ENCODE measurements at places on chromosomes 2 and 18.
A peak's percentile ranks its signal among the peaks of the same experiment; 100 is the strongest.

- DNase-seq: no peak
Observed at GRCh38 chr2:217477583-217477982, 525.2 kb downstream of the TNS1 start.

GRCh38 chr18:73711256-73711655, 436.4 kb downstream of the FBXO15 start:
- DNase-seq: no peak

GRCh38 chr2:102336502-102336945, 19.1 kb upstream of the IL18R1 start:
- DNase-seq: no peak

GRCh38 chr18:2587788-2588187, 16.4 kb downstream of the NDC80 start:
- DNase-seq: no peak

- DNase-seq: no peak
Observed at GRCh38 chr2:206970589-206971360, 31.5 kb downstream of the CPO start.

GRCh38 chr18:60656553-60656952, 284.0 kb upstream of the MC4R start:
- no peak for DNase-seq

GRCh38 chr18:59385191-59385590, 26.1 kb upstream of the LMAN1 start:
- no peak for DNase-seq

DNA sequence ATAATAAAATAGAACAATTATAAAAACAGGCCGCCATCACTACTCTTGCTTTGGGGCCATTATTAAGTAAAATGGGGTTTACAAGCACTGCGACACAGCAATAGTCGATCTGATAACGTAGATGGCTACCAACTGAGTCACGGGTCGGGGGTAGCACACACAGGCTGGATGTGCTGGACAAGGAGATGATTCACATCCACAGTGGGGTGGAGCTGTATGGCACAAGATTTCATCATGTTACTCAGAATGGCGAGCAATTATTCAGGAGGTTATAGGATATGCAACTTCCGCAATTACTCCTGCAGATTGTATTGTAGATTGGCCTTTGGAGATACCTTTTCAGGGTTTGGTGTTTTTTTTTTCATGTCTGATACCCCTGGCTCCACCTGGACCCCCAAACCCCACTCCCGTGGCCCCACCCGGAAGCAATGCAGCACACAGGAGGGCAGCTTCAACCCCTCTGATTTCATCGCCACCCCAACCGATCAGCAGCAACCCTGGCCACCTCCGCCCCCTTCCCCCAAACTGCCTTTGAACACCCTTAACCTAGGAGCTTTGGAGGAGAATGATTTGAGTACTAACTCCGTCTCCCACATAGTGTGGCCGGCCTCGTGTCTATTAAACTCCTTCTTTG, 21.4 kb upstream of the MLPH start:
- no peak for DNase-seq

- no peak for DNase-seq
Observed at GRCh38 chr2:217901835-217902378, 100.9 kb downstream of the TNS1 start.

DNA sequence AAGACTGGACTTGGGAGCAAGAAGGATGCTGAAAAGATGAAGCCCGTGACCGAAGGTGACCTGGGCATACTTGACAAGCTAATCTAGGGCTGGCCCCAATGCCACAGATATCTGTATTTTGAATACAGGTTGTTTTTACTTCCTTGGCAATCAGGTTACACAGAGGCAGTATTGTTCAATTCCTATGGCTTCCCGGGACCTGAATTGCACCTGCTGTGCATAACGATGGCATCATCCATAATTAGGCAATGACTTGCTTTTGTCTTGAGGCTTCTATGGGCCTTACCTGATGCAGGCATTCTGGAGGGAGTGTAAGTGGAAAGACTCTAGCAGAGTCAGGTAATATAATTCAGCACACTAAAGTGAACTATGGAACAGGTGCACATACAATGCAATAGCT, 60.6 kb upstream of the CUL3 start:
- DNase-seq: no peak

DNA sequence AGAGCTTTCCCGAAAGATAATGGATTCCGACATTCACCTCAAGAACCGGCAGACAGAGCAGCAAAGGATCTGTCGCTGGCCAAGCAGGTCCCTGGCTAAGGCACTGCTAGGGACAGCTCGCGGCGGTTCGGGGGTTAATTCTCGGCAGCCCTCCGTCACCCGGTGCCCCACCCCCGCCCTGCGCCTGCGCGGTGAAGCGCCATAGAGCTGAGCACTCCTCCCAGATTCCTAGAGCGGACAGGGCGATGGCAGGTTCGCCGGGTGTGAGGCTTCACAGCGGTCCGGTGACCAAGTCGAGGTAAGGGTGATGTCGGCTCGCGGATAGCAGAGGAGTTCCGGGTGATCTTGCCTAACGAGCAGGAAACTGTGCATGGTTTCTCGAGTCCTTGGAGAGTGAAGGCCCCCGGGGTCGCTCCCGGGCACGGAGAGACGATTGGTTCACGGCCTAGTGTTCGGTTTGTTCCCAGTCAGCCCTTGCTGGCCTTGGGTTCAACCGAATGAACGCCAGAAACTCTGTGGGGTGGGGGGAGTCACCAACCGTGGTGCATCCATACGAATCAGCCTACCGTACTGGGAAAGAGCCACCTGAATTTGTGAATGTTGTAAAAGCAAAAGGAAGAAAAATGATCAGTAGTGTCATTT, at the start of gene ZSCAN30:
Gene ZSCAN30 (minus strand): TSS at position 136 of the 642 bp plus-strand sequence. CDS start 25,877 bp downstream, outside the sequence.
- DNase-seq: peak; percentile 99

DNA sequence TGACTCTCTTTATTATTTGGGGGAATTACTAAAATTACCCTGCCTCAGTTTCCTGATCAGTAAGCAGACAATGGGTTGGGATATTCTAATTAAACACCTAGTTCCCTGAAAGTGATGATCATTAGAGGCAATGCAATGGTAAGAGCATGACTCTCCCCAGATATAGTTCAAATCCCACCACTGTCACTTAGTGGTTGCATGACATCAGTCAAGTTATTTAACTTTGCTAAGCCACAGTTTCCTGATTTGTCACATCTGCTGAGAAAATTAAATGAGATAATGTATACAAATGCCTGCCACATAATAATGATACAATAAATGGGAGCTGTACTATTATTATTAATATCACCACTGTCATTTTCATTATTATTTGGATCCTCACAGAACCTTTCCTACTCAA, 29.9 kb downstream of the ZEB2 start:
- no peak for DNase-seq

- peak; percentile 48 for DNase-seq
Observed at GRCh38 chr2:56185101-56185581, 1.4 kb downstream of the CCDC85A start.

GRCh38 chr18:48899558-48900174, 51.1 kb downstream of the SMAD7 start:
- no peak for DNase-seq

DNA sequence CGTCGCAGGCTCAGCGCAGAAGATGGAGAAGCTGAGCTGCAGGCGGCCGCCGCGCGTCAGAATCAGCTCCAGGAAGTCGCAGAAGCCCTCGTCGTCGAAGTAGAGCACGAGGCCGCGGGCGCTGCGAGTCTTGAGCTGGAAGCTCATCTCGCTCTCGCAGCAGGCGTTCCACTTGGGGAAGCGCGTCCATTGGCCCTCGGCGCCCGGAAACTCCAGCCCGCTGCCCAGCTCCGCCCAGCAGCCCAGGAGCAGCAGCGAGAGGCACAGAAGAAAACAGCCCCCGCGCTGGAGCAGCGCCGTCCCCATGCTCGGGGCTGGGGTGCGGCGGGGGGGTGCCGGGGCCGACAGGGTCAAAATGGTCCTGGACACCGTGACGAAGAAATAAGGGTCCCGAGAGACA, 4.0 kb downstream of the NRXN1 start:
- DNase-seq: no peak

GRCh38 chr2:60516383-60516811, 37.1 kb downstream of the BCL11A start:
- no peak for DNase-seq

- peak; percentile 50 for DNase-seq
Observed at GRCh38 chr18:8987241-8987640, 115.3 kb upstream of the NDUFV2 start.

GRCh38 chr2:126300348-126300747, 355.6 kb upstream of the GYPC start:
- DNase-seq: no peak

- DNase-seq: no peak
Observed at GRCh38 chr2:8552293-8552801, 129.5 kb upstream of the ID2 start.

- no peak for DNase-seq
Observed at GRCh38 chr18:22020127-22020866, 149.1 kb upstream of the GATA6 start.

- DNase-seq: no peak
Observed at GRCh38 chr2:45340318-45340717, 270.7 kb downstream of the SRBD1 start.

DNA sequence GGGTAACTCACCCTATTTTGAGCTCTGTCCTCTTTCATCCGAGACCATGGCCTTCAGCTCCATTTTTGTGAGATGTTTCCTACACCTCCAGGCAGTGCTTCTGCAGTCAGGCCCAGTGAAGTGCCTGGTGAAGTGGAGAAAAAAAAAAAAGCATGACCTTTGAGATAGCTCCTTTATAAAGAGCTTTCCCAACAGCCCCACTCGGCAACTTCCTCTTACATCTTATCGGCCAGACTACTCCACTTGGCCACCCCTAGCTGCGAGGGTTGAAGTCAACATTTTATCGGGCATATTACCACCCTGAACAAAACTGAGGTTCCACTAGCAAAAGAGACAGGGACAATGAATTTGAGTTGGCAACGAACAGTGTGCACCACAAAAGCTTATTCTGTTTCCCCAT, 124.8 kb upstream of the RNF152 start:
- no peak for DNase-seq

DNA sequence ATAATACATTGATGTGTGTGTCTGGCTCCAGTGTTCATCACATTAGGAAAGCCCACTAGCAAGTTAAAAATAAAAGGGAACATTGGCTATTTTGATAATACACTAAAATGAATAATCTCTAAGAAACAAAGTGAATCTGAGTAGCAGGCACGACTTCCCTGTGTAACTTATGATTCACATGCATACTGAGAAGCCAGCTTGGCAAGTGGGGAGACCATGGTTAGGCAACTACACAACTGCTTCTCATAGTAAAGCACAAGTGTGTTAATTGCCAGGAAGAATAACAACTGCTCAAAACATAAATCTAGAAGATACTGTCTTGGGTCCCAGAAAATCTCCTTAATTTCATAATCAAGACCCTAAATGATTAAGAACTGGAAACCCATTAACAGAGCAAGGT, 4.0 kb downstream of the MYO5B start:
- DNase-seq: no peak

DNA sequence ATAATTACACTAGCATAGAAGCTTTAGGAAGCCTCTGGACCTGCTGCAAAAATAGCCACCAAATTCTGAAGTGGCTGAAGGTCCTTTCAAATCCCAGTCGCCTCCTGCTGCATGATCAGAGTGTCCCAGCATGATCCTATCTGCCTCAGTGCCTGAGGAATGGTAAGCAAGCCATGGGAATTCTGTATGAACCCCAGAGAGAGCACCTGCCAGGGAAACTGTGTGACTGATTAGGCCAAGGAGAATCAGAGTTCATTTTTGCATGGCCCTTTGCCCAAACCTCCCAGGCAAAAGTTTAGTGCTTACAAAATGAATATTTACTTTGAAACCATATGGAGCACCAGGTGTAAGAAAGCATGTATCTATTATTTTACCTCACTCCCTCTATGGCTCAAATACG, 221.4 kb downstream of the ARL4C start:
- DNase-seq: no peak

- DNase-seq: no peak
Observed at GRCh38 chr2:105129722-105130232, 91.9 kb downstream of the MRPS9 start.

DNA sequence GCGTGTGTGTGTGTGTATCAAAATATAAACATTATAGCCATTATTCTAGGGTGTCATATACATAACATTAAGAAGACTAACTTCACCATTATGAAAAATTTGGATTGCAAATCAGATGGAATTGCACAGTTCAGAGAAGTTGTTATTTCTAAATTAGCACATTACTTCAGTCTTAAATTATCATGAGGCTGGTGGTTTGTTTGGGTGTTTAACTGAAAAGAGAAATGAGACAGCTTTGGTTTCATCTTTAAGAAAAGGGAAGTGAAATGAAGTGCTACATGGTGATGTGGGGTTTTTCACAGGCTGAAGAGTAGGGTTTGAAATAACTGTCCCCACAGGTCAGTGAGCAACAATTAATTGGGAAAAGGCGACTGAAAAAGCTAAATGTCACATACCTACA, 161.2 kb upstream of the XIRP2 start:
- DNase-seq: no peak

DNA sequence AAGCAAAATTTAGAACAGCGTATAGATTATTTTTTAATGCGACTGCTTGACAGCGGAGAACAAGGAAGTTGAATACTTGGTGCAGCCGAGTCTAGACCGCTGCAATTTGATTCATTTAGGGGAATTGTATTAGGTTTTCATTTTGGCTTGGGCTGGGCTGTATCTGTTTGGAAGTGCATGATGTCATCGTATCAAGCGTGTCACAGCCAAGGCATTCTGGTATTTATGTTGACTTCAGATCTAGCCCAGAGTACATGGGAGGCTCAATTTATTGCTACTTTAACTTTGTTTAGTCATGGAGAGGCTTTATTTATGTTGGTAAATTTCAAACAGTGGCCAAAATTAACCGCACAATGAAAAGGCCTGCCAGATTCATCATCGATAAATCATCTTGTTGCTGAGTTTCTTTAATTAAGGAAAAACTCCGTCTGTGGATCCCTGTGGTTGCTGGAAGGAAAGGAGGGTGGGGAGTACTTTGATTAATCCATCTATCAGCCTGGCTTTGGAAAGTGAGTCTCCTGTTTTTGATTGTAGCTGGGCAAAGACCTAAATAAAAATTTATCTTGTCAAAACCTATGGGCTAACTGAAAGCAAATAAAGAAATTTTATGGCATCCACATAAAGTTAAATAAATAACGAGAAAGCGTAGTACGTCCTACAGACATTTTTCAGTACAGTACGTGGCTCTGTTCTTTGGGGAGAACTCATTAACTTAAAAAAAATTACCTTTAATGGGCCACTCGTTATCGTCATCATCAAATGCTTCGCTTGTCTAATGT, 230.4 kb upstream of the SPRED2 start:
- no peak for DNase-seq

GRCh38 chr18:70384181-70384790, 95.4 kb downstream of the SOCS6 start:
- DNase-seq: no peak

- DNase-seq: no peak
Observed at GRCh38 chr2:189109921-189110397, 69.6 kb downstream of the COL5A2 start.

DNA sequence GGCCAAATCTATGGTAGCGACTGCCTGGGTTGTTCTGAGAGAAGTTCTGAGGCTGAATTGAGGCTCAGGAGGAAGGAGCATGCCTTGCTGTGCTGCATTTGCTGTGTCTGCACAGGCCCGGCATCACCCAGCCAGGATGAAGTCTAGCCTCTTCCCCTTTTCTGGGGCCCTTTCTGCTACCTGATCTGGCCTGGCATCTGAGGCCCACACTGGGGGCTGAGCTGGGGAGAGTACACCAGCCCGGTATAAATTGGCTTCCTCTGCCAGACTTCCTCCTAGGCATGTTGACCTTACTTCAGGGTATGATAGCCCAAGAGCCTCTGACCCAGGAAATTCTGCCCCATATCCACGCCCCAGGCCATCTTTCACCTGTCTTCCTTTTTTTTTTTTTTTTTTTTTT, 30.0 kb downstream of the MRPL35 start:
- no peak for DNase-seq
